ENCODE measurements at places on chromosomes 5 and 9.

DNA sequence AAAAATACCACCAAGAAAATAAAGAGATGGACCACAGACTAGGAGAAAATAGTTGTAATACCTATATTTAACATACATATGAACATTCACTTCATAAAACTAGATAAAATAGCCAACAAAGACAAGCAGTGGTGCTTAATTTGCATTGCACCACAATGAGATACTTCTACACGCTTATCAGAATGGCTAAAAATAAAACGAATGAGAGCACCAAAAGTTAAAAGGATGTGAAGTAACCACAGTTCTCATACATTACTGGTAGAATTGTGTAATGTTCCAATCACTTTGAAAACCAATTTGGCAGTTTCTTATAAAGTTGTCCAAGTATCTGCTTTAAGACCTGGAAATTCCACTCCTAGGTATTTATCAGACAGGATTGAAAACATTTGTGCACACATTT, 198.9 kb upstream of the SGCD start:
- no peak for DNase-seq

DNA sequence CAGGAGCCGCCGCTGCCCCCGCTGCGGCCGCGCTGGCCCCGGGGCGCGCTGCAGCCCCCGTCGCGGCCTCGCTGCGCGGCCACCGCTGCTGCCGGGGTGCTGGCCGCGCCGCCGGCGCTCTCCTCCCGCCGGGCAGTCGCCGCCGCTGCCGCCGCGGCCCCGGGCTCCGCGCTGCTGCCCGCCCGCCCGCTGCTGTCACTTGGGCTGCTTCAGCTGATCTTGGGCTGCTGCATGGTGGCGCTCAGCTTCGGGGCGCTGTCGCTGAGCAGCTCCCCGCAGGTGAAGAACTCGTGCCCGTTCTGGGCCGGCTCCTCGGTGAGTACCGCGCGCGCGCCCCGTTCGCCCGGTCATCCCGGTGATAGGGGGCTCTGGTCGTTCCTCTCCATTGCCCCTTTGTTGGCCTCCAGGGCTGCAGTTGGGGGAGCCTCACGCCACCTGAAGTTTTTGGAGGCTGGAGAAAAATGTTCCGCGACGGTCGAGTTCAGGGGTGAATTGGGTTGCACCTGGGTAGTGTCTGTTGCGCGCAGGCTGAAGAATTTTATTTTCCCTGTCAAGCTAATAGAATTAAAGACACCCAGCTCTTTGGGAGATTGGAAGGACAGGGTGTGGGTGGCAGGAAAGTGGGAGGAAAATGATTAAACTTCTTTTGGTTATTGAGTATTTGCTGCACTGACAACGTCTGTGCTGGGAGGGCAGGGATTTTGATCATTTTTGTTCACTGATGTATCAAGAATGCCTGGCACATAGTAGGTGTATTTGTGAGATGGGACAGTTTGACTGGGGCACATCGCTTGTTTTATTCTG, 596 bp downstream of the ENTREP1 start:
- DNase-seq, result no peak

DNA sequence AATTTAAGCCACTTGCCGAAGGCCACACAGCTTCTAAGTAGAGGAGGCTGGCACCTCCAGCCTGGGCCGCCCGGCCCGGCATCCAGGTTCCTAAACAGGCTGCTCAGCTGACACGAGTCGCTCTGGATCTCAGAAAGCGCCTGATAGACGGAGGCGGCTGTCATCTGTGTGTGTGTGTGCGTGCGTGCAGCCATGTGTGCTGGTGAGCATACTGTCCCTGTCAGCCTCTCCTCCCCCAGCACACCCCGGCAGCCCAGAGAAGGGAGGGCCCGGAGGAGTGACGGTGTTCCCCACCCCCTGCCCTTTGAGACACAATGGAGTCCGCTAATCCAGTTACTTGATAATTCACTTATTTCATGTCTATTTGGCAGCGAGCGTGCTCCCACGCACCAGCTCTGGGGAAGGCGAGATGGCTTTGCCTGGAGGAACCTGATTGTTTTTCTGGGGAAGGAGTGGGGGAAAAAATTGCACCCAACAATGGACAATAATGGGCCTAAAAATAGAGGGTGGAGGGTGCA, 20.0 kb downstream of the NTNG2 start:
- no peak for DNase-seq

DNA sequence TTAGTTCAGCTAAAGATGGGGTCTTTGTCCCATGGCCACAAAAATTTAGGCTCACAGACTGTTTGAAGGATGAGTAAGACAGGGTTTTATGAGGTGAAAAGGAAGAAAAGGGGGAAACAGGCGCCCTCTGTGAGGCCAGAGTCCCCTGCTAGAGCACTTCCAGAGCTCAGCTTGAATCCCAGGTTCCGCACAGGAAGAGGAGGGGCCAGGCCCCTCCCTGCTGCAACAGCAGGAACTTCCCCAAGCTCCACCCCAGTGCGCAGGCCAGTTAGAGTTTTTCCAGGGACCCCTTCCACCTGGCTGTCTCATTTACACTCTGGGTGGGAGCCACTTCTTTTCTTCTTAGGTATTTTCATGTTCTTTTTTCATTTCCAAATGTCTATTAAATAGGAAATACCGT, 480.8 kb downstream of the PSAT1 start:
- DNase-seq, result no peak

- no peak for DNase-seq
Observed at GRCh38 chr9:134623258-134624066, 18.1 kb upstream of the COL5A1 start.

GRCh38 chr5:140641716-140642115, 2.5 kb downstream of the TMCO6 start:
- no peak for DNase-seq

GRCh38 chr5:148776261-148776660, 50.1 kb upstream of the ADRB2 start:
- no peak for DNase-seq

GRCh38 chr9:126372716-126373115, 46.1 kb downstream of the MVB12B start:
- no peak for DNase-seq

DNA sequence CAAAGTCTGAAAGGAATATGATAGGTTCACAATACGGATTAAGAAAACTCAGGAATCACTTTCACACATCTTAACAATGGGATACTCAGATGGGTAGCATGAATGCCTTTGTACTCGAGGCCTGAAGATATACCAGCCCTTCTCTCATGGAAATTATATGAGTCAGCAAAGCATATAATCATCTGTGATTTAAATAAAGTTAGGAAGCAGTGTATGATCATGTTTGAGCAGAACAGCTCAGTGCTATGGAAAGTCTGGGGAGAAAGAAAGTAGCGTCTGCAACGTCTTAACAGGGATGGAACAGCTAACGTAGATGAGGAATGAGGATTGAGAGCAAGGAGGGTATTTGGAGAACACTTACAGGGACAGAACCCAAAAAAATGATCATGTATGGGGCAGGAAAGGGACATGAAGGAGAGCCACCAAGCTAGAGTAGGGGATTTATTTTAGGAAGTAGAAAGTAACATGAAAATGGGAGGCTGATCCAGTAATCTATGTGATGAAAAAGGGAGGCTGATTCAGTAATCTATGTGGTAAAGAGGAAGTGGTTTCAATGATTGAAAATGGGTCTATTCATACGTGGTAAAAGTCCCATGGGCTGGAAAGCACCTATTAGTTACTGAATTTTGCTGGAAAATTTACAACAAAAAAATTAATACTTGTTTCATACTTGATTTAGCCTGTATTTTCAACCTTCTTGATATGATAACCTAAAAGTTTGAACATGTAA, 85.9 kb downstream of the GNA14 start:
- DNase-seq, result no peak

GRCh38 chr9:121156263-121156731, 45.4 kb downstream of the RAB14 start:
- DNase-seq, result peak; percentile 28

- DNase-seq, result no peak
Observed at GRCh38 chr5:104061707-104062106, 499.1 kb upstream of the NUDT12 start.

- no peak for DNase-seq
Observed at GRCh38 chr5:164431634-164432304, 926.4 kb downstream of the MAT2B start.

DNA sequence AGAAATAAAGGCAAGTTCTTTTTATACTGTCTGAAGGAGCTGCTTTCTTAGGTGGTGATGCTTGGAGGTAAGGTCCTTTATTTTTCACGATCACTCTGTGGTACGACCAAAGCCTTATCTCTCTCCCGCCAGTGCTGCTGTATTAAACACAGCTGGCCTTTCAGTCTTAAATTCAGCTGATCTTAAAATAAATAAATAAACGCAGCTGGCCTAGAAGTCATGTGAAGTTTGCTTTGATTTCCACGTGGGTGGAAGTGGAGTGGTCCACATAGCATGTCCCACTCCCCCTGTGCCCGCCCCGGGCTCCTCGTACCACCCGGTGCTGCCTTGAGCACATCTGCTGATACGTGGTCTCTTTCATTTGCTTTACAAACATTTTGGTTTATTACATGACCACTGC, 260.4 kb downstream of the FANCC start:
- no peak for DNase-seq

GRCh38 chr5:39049315-39049714, 24.9 kb downstream of the RICTOR start:
- no peak for DNase-seq

DNA sequence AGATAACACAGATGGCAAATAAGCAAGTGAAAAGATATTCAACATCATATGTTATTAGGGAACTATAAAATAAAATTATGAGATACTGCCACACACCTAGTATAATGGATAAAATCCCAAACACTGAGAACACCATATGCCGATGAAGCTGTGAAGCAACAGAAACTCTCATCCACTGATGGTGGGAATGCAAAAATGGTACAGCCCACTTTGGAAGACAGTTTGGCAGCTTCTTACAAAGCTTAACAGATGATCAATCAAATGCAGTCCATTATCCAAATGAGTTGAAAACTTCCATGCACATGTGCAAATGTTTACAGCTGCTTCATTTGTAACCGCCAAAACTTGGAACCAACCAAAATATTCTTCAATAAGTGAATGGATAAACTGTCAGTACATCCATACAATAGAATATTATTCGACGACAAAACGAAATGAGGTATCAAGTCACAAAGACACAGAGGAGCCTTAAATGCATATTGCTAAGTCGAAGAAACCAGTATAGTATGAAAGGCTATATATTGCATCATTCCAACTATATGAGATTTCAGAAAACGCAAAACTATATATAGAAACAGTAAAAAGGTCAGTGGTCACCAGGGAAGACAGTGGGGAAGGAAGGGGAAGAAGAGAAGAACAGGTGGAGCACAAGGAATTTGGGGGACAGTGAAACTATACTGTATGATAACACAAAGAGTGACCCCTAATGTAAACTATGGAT, 14.9 kb downstream of the PFDN1 start:
- DNase-seq, result no peak

GRCh38 chr9:14923701-14924100, 13.5 kb upstream of the FREM1 start:
- DNase-seq, result no peak

GRCh38 chr5:154159343-154159742, 31.2 kb upstream of the GALNT10 start:
- no peak for DNase-seq

- DNase-seq, result no peak
Observed at GRCh38 chr5:94802450-94802849, 184.0 kb downstream of the SLF1 start.

DNA sequence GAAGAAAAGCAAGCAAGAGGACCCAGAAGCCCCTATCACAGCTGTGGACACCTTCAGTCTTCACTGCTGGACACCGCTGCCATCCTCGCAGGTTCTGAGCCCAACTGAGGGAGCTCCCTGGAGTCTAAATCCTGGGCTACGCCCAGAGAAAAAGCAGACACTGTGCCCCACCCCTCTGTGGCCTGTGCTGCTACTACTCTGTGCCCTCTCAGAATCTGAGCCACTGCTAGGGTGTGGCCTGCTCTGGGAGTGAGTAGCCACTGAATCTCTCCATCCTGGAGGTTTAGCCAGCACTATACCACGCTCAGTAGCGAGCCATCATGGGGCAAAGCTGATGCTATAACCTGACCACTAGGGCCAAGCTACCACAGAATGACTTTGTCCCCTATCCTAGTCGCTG, 338.2 kb downstream of the NPR3 start:
- no peak for DNase-seq

DNA sequence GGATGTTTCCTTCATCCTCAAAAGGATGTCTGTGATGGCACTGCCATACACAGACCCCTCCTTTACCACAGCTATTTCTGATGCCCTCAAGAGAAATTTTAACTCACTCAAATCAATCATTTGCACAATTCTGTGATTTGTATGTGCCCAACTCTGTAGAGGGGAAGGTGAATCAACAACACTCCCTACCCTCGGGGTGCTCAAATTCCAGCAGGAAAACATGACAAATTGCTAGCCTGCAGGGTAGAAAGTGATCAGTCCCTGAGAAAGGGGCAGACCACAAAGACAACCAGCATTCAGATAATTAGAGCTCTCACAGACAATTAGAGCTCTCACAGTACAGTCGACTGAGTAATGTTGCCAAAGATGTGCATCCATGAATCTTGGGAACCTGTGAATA, 45.3 kb upstream of the FOXE1 start:
- no peak for DNase-seq

- DNase-seq, result no peak
Observed at GRCh38 chr9:81801190-81801589, 111.8 kb upstream of the TLE1 start.

GRCh38 chr5:148793261-148793660, 33.1 kb upstream of the ADRB2 start:
- DNase-seq, result no peak

DNA sequence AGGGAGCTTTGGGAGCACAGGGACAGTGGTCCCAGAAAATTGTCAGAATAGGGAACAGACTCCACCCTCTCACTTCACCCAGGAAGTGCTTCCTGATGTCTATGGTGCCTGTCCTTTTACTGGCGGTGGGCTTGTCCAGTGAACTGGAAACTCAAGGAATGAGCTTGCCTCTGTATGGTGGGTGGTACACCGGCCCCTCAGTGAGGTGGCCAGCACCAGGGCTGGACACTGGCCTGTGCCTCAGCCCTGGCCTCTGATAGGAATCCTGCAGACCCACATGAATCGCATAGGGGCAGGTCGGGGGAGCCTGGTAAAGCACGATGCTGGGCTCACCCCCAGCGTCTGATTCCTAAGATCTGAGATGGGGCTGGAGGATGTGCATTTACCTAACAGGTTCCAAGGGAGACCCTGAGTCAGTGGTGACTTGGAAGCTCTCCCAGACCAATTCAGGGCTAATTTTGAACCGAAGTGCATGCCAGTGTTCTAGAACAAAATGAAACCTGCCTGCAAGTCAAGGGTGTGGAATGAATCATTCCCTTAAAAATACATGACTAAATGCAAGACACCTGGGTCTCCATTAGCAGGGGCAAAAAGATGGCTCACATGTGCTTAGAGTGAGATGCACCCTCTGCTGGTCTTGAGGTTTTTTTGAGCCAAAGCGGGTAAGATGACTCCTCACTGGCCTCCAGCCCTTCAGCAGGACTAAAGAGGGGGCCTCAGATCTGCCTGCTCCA, 178.3 kb downstream of the HSPA4 start:
- no peak for DNase-seq

GRCh38 chr9:95736370-95736769, 139.1 kb upstream of the ERCC6L2 start:
- no peak for DNase-seq

- DNase-seq, result peak; percentile 76
Observed at GRCh38 chr5:96752341-96753016, 55.3 kb downstream of the ERAP1 start.

All from CD4-positive, alpha-beta T cell treated with Interferon alpha-2 for 1 hour (primary cell).